Adipocyte (in vitro differentiated cells): ENCODE measurements at places on chromosomes 1 and 21.

GRCh38 chr1:231217056-231217455 lies 24.0 kb upstream of the GNPAT start:
- DNase-seq: no peak

GRCh38 chr1:98940722-98941079 lies 64.0 kb downstream of the PLPPR5 start:
- DNase-seq: peak; percentile 65

GRCh38 chr1:167136191-167136614 lies 42.3 kb downstream of the STYXL2 start:
- DNase-seq: peak; percentile 59

- DNase-seq: no peak
Observed at GRCh38 chr1:20590306-20590777, 1.4 kb downstream of the CDA start.

DNA sequence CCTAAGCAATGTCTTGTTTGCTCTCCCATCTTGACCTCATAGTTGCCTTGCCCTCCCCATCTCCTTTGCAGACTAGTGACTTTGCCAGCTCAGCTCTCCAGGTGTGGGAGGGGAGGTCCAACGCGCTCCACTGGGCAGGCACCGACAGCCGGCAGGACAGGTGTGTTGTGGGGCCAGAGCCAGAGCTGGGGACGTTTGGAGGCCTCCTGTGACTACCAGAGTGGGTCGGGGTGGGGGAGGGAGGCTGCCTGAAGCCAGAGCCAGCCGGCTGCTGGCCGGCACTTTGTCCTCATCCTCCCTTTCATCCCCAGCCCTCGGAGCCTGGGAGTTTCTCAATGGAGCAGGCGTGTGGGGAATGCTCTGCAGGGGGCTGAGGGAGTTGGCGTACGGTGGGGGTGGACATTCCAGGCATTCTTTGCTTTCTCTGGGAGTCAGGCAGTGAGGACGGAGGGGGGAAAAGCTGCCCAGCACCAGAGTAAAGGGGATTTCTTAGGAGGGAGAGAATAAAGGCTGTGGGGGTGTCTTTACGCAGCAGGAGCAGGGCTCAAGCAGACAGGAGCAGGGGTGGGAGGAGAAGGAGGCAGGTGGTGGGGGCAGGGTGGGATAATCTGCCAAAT lies 20.2 kb downstream of the NUAK2 start:
- peak; percentile 88 for DNase-seq

- peak; percentile 86 for DNase-seq
Observed at GRCh38 chr1:150613061-150613920, 16.1 kb downstream of the ENSA start.

GRCh38 chr1:182756423-182756822 lies 33.1 kb upstream of the NPL start:
- no peak for DNase-seq

GRCh38 chr1:98059620-98060019 lies 138.8 kb upstream of the DPYD start:
- DNase-seq: no peak

- DNase-seq: no peak
Observed at GRCh38 chr1:56985857-56986256, 20.0 kb upstream of the C8B start.

DNA sequence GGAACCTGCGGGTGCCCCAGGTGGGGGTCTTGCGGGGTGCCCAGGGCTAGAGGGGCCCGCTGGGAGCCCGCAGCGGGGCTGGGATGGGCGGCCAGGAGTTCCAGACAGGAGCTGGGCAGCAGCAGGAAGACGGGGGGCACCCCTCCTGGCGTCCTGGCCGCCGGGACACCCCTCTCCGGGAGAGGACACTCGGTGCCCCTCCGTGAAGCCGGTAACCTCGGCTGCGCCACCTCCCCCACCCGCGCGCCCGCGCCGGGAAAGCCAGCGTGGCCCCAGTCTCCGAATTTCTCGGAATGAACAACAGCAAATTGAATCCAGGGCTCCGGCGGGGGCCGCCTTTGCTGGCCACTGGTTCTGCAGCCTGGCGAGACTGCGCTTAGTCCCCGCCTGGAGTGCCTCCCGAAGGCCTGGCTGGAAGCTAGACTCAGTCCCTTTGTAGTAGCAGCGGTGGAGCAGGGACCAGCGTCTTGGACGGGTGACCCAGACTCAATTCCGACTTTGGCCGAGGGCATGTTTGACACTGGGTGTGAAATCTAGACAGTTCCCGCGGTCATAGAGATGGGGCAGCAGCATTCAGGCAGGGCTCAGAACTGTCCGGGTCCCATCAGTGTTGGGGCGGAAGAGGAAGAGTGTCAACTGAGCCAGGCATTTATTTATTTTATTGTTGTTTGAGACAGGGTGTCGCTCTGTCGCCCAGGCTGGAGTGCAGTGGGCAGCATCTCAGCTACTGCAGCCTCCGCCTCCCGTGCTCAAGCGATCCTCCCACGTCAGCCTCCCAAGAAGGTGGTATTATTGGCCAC lies 773 bp downstream of the IFNGR2 start:
- DNase-seq: peak; percentile 85

- DNase-seq: no peak
Observed at GRCh38 chr1:54971317-54971791, 9.1 kb upstream of the TMEM61 start.

GRCh38 chr1:38003261-38004250 lies 1.8 kb downstream of the FHL3 start:
- peak; percentile 52 for DNase-seq

- no peak for DNase-seq
Observed at GRCh38 chr1:145707183-145707867, at the start of gene PDZK1. PDZK1 (minus strand) TSS chr1:145707368; CDS start chr1:145688021, 19,347 bp downstream.

DNA sequence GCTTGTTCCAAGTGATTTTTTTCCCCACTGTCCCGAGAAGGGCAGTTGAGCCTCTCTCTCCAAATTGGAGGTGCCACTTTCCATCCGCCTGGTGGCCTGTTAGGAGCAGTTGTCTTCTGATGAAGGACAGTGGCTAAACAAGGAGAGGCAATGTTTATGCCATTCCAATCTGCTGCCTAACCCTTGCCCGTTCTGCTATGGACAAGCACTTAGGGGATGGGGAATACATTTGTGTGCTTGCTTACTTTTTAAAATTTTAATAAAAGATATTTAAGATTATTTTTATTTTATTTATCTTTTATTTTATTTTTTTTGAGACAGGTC lies 12.0 kb downstream of the COQ8A start:
- no peak for DNase-seq

DNA sequence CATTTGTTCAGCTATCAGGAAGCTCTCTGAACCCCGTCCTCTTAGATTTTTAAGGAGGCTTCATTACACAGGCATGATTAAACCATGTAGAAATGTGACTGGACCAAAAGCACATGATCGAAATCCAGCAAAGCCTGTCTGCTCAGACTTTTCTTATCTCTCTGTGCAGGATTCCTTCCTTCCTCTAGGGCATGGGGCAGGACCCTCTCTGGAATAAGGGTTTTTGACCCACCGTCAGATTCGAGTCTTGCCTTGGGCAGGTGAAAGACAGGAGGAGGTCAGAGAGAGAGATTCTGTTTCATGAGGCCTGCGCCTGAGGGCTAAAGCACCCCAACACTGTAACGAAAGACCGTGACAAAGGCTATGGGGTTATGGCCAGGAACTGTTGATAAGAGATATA lies 136.8 kb downstream of the RHOU start:
- no peak for DNase-seq

DNA sequence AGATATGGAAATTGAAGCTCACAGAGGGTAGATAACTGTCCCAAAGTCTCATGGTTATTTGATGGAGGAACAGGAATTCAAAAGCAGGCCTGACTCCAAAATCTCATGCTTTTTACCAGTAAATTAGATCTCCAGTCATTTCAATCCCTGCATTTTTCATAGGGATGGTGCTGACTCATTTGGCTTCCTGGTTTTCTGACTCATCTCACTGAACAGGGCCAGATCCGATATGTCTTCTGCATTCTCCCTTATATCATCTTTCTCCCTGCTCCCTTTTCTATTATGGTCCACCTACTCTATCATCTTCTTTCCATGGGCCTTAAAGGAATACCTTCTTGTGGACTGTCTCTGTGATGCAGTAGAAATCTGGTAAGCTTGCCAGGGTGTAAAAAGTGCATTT lies 187.2 kb downstream of the FGGY start:
- peak; percentile 78 for DNase-seq

GRCh38 chr21:44596068-44596725 lies 3.9 kb upstream of the KRTAP10-6 start:
- no peak for DNase-seq

DNA sequence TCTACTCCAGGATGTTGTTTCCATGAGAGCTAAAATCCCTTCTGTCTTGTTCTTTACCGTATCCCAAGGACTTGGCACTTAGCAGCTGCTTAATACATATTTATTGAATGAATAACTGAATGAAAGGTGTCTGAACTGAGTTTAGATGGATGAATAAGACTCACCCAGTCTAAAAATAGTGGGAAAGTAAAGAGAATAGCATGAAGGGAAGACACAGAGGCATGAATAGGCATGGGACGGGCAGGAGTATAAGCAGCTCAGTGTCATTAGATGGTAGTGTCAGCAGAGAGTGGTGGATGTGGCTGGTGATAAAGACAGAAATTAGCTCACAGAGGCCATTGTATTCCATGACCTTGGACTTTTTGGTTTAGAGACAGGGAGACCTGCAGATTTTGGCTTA lies 9.2 kb downstream of the IL12RB2 start:
- no peak for DNase-seq

- DNase-seq: no peak
Observed at GRCh38 chr1:180970333-180971079, 52.2 kb downstream of the STX6 start.

DNA sequence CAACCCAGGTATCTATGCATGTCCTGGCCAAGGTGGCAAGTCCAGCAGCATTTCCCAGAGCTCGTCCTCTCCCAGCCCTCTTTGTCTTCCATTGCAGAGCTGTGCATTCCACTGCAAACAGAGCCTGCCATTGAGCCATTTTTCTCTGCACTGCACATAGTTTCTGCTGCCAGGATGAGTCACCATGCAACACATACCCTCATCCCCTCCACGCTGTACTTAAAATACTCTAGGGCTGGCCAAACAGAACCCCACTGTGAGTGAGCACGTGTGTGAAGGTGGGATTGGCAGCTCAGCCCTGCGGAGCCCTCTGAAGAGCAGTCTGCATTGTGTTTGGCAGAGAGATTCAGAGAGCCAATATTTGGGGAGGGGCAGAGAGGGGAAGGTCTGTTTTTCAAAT lies 3.9 kb upstream of the ATP1B1 start:
- DNase-seq: peak; percentile 79

DNA sequence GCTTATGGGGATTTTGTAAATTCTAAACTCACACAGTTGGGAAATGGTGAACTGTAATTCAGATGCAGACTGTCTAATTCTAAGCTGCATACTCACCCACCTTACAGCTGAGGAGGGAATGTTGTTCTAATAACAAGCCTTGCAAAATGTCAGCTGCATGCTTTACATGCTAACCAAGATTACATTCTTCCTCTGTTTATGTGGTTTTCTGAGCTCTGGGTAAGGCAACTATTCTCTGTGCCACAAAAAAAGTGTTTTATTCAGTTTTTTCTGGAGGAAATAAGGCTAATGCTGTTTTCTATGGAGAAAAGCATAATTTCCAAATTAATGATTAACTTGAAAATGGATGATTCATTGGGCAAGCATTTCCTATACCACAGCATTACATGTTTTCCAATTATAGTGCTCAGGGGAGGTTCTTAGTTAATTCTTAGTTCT lies 64.9 kb downstream of the RGS13 start:
- peak; percentile 93 for DNase-seq

DNA sequence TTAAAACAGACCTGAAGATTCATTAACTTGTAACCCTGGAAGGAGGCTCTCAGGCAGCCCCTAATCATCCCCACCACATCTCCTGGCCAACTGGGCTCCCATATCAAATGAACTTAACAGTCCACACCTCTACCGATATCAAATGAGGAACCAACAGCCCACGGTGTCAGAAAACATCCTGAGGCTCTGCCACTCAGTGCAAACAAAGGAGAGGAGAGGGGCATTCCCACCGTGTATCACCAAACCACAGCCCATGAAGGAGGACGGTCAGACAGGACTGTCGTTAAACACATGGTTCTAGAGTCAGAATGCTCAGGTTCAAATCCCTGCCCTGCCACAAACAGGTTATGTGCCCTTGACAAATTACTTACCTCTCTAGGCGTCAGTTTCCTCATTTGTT lies 52.5 kb downstream of the ERI3 start:
- DNase-seq: no peak

GRCh38 chr1:65388908-65389695 lies 31.4 kb upstream of the LEPR start:
- DNase-seq: no peak

- peak; percentile 47 for DNase-seq
Observed at GRCh38 chr1:200438911-200439310, 29.1 kb upstream of the ZNF281 start.

GRCh38 chr1:110050602-110051261 lies 16.3 kb downstream of the STRIP1 start:
- peak; percentile 46 for DNase-seq

DNA sequence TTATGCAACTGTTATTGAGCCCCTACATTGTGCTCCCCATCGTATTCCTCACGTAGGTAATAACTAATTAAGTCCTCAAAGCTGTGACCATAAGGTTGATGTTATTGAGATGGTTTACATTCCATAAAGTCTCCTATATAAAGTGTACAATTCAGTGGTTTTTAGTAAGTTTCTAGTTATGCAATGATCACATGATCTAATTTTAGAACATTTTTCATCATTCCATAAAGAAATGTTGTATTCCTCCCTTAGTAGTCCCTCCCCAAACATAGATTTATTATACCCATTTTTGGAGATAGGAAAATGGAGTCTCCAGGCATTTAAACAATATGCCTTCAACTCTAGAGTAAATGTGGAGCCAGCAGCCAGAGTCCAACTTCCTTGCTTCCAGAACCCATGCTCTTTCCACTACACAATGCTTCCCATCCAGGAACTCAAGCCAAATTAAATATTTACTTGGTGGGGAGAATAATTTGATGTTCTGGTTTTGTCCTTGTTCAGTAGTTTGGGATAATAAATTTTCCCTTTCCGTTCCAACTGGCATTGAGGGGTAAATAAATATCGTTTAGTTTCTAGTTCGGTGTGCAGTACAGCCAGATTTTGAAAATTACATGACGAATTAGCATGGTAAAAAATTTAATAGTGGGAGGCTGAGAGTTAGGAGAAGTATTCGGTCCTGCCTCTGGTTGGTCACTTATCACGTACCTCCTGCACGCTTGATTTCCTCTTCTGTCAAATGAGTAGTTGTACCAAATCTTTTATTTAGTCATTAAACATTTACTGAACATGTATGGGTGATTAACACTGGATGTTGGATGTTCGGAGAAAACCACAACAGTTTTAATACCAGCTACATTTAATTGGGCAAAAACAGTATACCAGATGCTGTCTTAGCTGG lies 66.3 kb downstream of the CACHD1 start:
- no peak for DNase-seq

GRCh38 chr1:244066954-244067716 lies 16.1 kb downstream of the ZBTB18 start:
- DNase-seq: no peak

DNA sequence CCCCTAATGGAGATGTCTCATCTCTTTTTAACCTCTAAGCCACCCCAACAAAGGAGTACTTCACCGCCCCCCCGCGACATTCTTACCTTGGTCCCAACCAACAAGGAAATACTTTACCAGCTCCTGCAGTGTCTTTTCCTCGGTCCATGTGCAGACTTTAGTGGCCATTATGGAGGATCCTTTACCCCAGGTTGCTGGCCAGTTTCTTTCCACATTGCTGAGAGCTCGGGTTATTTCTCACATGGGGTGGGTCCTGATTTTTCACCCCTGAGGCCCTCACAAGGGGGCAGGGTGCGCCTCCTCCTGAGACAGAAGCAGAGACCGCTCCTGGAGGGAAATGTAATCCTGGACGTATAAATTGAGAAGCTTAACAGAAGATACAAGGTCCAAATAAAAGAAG lies 3.0 kb upstream of the AADACL3 start:
- no peak for DNase-seq
